ENCODE measurements at places on chromosomes 3 and 15.

DNA sequence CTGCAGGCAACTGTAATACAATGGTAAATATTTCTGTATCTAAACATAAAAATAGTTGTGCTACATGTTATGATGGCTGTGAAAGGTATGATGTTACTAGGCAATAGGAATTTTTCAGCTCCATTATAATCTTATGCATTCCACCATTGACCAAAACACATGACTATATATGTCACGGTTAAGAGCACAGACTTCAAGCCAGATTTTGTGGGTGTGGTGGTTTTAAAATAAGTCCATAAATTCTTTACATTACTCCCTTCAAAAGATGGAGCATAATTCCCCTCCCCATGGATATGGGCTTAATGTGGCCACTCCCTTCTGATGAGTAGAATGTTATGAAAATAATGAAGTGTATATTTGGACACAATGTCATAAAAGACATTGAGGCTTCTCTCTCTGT lies 88.4 kb upstream of the TBC1D5 start:
- DNase-seq: no peak

GRCh38 chr3:24679429-24679828 lies 184.8 kb upstream of the THRB start:
- no peak for DNase-seq

GRCh38 chr3:153242896-153243295 lies 80.9 kb downstream of the RAP2B start:
- DNase-seq: no peak

DNA sequence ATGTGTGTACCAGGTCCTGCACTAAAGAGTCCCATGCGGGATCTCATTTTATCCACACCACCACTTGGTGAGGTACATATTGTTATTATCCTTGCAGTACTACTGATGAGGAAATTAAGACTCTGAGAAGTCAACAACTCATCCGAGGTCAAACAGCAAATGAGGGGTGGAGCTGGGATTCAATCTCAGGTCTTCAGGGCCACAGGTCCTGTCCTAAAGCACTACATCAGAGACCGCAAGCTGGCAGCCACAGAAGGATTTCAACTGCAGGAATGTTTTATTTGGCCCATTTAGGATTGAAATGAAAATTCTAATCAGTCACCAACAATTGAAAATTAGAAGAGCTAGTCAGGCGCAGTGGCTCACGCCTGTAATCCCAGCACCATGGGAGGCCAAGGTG lies 131.4 kb downstream of the ADAMTS17 start:
- DNase-seq: no peak

GRCh38 chr3:136577791-136578190 lies 174.4 kb downstream of the STAG1 start:
- DNase-seq: no peak

DNA sequence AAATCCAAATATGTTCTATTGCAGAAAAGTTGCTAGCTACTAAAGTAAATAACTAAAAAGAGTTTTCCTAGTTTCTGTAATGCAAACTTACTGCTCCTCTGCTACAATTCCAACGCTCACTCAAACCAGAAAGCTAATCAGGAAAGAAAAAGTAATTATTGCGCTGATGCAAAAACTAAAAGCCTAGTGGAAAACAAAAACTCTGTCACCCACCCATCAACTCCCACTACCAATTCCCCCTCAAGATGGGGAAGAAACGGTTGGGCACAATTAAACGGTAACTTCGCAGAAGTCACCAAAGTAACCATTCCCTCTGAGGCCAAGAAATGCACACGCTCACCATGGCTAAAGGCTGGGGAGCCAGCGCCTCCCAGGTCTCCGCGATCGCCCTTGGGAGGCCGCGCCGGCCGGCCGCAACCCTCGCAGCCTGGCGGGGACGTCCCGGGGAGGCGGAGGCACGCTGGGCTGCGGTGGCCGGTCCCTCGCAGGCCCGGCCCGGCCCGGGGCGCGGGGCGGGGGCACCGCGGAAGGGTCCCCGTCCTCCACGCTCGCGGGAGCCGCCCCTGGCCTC lies 684 bp downstream of the SLTM start:
- no peak for DNase-seq

DNA sequence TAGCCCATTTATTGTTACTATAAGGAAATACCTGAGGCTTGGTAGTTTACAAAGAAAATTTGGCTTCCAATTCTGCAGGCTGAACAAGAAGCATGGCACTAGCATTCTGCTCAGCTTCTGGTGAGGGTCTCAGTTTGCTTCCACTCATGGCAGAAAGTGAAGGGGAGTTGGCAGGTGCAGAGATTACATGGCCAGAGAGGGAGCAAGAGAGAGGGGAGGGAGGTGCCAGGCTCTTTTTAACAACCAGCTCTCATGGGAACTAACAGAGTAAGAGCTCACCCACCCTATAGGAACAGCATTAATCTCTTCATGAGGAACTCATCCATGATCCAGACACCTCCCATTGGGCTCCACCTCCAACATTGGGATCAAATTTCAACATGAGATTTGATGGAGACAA lies 437.9 kb downstream of the CHL1 start:
- no peak for DNase-seq

- no peak for DNase-seq
Observed at GRCh38 chr3:74624301-74624700, 9.8 kb upstream of the CNTN3 start.

Data from aorta (tissue), 5 donors.